ENCODE measurements at places on chromosomes 2 and 18.

GRCh38 chr2:29940706-29941105 lies 19.3 kb upstream of the ALK start:
- DNase-seq: no peak

GRCh38 chr2:62265106-62265505 lies 69.2 kb downstream of the B3GNT2 start:
- DNase-seq: no peak

- peak; percentile 39 for DNase-seq
Measured at GRCh38 chr2:126783341-126783740, 115.3 kb upstream of the TEX51 start.

DNA sequence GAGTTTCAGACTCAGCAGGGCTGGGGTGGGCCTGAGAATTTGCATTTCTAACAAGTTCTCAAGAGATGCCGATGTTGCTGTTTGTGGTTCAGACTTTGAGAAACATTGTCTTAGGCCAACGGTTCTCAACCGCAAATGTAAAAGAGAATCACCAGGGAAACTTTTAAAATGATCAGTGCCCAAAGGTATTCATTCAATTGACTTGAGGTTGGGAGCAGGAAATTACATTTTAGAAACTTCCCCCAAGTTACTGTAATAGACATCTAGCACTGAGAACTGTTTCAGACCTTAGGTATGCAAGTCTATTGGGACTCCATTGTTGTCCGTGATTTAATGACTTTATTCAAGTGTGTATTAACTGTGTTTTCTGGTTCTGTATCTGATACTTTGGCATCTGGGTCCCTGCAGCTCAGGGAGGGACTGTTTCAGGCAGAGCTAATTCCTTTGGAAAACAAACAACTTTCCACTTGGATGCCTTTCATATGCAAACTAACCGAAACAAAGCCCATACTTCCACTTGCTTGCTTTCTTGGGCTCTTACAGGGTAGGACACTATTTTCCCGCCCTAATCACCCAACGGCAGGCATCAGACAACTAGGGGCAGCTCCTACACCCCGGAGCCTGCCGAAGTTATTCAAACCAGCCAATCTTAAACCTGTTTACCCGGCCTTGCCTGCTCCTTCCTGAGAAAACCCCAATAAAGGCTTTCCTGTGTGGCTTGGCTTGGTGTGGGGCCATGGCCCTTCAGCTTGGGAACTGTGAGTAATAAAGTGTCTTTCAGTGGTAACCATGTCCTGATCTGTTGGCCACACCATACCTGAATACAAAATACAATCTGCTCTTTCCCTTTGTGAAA lies 97.6 kb downstream of the POLE4 start:
- DNase-seq: no peak

GRCh38 chr18:74204526-74205152 lies 56.3 kb downstream of the TIMM21 start:
- no peak for DNase-seq

DNA sequence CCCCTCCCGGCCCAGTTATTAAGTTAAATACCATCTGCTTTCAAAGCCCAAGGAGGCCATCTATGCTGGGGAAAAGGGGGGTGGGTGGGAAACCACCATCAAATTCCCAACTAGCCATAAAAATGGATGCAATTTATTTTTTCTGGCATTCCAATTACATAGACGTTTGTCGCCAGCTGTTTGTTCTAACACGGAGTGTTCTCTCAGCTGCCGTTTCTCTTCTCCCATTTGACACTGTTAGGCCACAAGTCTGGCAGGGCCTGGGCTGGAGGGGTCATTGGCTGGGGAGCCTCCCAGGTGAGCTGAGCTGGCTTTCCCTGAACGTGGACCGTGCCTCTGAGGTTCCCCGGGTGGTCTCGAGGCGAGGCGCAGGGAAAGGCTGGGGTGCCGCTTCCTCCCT lies 16.6 kb downstream of the ATOH8 start:
- no peak for DNase-seq

DNA sequence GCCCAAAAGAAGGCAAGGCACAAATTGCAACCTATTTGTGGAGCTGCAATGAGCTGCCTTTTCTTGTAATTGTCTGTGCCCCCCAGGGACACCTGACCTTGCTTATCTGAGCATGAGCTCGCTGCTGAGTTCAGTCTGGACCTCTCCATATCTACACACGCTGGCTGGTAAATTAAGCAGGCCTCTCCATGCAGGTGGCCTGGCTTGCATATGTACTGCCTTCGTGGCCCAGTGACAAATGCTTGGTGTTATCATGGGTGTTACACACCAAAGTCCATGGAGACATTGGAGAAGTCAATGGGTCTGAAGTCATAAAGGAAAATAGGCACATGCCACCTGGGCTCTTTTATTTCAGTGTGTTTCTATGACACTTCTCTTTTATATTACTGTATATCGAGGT lies 121.2 kb downstream of the IRS1 start:
- no peak for DNase-seq

DNA sequence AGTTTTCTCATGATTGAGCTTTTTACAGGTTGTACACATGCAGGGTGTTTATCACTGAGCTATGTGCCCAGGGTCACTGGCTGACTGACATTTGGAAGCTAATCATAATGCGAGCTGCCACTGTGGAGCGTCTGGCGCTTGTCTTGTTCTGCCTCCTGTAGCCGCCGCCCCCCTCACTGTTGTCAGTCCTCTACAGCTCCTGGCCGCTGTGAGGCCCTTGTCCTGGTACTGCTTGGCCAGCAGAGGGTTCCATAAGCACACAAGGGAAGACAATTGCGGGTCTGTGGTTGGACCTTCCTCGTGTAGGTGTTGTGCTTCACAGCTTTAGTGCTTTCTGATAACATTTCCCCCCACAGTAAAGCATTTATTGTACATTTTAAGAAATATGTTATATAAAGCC lies 105.6 kb upstream of the LDLRAD4 start:
- DNase-seq: no peak

DNA sequence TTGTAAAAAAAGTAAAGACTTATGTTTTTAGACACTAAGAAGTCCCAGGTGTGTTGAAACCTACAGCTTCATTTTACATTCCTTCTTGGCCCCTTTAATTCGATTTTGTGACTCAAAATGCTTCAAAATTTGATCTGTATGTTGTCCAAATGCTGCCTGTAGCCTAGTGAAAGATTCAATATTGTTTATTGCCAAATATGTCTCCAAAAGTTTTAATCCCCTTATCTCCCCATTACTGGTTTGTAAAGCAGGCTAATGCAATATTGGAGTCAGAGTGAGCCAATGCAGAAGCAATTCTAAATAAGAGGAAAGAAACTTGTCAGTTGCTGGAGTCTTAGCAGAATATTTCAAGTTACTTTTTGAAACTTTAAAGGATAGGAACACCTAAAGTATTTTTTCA lies 287.0 kb upstream of the ZC3H15 start:
- no peak for DNase-seq

DNA sequence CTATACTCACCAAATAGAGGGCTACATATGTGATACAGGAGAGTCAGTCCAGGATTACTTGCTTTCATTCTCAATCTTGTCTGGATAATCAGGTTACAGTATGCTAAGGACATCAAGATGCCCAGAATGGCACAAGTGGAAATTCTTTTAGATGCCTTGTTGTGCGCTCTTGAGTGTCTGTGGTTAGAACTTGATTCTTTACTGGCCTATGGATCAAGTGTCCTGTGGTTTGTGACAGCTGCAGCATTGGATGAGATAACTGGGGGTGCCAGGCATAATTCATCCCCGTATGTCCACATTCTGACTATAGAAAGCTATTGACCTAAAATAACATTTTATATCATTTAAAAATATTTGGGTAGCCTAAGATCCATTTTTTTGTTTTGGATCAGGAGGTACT lies 40.1 kb downstream of the CDC42EP3 start:
- DNase-seq: no peak

- no peak for DNase-seq
Measured at GRCh38 chr2:128632501-128632800, 313.8 kb upstream of the HS6ST1 start.

- DNase-seq: no peak
Measured at GRCh38 chr2:10963155-10963554, 51.4 kb downstream of the KCNF1 start.

GRCh38 chr2:46073540-46074046 lies 223.6 kb upstream of the EPAS1 start:
- DNase-seq: no peak

DNA sequence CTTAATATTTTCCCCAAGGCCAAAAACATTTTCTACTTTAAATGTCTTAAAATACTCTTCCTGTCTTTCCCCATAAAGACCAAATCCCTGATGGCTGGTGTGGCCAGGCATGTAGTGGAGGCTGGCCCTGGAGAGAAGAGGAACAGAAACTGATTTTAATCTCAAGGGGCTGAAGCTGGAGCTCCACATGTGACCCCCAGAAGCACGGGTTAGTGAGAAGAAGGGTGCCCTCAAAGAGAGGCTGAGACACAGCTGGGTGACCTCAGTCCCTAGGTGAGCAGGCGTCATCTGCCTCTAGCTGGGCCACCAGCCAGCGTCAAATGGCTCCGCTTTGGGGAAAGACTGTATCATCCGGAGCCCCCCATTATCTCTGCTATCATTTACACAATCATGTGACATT lies 19.3 kb upstream of the TMEM18 start:
- DNase-seq: peak; percentile 83

- no peak for DNase-seq
Measured at GRCh38 chr2:53275743-53276142, 491.9 kb upstream of the CHAC2 start.

DNA sequence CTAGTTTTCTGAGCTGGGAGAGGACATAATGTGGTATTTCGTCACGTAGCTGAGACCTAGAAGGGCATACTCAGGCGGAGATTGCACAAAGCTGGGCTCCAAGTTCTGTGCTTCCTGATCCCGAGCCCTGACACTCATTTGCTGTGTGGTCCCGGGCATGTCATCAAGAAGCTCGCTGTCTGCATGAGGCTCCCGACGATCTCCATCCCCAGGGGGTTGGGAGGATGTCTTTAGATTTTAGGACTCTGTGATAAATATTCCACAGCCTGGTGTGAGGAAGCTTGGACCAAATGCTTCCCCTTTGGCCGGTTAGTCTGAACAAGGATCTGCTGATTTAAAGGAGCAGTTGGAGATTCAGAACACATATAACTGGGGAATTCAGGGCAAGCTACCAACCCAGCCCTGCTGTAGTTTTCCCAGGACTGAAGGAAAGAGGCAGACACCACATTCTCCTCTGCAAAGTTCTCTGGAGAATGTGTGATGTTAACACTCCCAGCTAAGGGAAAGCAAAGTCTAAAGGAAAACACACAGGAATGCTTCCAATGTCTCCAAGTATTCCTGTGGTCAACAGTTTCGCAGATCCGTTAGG lies 2.3 kb downstream of the KCNE4 start:
- no peak for DNase-seq

- DNase-seq: no peak
Measured at GRCh38 chr2:143463719-143464118, 334.5 kb downstream of the ARHGAP15 start.

DNA sequence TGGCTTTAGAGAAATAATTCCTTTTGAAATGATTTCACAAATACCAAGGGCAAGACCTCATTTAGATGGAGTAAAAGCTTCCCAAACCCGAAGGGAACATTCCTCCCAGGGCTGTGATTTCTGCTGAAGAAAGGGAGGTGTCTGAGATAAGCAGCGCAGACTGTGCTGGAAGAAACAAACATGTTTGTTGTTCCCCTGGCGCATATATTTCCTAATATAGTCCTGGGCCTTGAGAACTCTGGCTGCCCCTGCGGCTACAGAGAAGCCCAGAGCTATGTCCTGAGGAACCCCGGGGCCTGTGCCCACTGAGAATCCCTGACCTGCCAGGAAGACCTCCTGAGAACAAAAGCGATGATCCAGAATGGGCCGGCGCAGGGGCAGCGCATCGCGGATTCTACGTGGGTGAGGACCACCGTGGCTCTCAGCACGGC lies 372.6 kb upstream of the NT5C1B start:
- no peak for DNase-seq

- no peak for DNase-seq
Measured at GRCh38 chr2:142791335-142791734, 86.1 kb upstream of the KYNU start.

GRCh38 chr2:145569108-145569507 lies 1049.2 kb upstream of the ZEB2 start:
- DNase-seq: no peak

DNA sequence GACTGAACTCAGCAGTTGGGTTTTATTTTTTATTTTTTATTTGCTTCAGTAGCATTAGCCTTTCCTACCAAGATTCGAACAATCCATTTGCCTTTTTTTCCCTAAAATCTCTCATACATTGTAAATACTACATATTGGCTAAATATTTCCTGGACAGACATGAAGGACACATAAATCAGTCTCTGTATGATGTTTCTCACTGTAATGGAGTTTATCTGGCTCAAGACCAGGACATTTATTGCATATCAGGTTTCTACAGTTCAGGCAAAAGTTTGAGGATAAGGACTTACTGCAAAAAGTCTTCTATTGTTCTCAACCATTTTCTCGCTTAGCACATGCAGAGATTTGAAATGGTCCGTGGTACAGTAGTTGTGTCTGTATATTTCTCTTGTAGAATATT lies 3.3 kb downstream of the CLUL1 start:
- DNase-seq: no peak

DNA sequence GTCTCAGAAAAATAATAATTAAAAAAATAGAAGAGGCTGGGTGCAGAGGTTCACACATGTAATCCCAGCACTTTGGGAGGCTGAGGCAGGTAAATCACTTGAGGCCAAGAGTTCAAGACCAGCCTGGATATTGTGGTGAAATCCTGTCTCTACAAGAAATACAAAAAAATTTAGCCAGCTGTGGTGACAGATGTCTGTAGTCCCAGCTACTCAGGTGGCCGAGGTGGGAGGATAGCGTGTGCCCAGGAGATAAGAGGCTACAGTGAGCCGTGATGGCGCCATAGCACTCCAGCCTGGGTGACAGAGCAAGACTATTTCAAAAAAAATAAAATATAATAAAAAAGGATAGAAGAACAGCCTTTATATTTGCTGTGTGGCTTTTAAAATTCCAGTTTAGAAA lies 35.9 kb downstream of the SMC6 start:
- DNase-seq: no peak

DNA sequence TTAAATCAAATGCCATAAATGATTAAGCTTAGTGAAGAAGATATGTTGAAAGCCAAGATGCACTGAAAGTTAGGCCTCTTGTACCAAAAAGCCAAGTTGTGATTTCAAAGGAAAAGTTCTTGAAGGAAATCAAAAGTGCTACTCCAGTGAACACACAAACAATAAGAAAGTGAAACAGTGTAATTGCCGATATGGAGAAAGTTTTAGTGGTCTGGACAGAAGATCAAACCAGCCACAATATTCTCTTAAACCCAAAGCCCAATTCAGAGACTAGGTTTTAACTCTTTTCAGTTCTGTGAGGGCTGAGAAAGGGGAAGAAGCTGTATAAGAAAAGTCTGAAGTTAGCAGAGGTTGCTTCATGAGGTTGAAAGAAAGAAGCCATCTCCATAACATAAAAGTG lies 101.8 kb upstream of the RPE start:
- no peak for DNase-seq

GRCh38 chr2:70305531-70305930 lies 3.7 kb upstream of the FAM136A start:
- DNase-seq: no peak

- DNase-seq: no peak
Measured at GRCh38 chr2:99088017-99088416, 53.5 kb upstream of the C2orf15 start.
